T-helper 1 cell (primary cell): ENCODE measurements at places on chromosomes 2 and 18.

DNA sequence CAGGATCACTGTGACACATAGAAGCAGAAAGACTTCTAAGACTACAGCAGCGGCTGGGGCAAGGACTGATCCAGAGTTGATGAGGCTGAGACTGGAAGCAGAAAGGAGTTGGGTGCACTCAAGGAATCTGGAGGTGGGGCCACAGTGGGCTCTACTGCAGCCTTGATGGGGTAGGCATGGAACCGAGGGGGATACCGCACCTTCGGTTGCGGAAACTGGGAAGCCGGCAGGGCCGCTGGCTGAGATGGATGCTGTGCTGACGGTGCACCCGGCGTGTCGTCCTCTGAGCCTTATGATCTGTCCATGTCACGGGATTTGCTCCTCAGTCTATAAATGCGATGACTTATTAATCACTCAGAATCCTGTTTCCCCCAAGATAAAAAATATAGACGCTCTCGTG lies 473.5 kb upstream of the MYT1L start:
- DNase-seq: no peak

GRCh38 chr2:67389286-67389685 lies 7.8 kb upstream of the ETAA1 start:
- DNase-seq: no peak

DNA sequence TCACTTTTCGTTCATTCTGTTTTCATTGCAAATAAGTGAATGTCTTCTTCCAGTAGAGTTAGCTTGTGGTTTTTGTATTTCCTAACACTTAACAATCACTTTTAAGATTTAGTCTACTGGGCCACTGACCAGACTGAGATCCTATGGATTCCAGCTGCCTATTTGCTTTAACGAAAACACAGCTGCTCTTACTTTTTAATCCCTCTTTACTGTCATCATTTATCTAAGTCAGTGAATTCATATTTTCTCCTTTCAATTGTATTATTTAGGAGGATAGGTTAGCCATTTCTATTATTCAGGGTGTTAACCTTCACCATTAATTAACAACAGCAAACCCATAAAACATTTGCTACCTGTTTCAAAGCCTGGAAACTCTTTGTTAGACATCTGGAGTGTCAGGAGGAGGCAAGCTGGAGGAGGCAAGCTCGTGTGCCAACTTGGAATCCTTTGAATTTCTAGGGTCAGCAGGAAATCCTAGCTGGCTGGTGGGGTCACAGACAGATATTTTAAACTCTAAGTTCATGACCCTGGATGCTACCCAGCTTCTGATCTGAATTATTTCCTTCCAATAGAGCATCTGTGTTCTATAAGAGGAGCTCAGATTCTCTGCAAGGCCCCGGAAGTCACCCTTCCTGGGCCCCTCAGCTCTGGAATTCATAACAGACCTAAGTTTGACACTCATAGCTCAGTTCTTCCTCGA lies 385.3 kb downstream of the RBM43 start:
- DNase-seq: no peak

DNA sequence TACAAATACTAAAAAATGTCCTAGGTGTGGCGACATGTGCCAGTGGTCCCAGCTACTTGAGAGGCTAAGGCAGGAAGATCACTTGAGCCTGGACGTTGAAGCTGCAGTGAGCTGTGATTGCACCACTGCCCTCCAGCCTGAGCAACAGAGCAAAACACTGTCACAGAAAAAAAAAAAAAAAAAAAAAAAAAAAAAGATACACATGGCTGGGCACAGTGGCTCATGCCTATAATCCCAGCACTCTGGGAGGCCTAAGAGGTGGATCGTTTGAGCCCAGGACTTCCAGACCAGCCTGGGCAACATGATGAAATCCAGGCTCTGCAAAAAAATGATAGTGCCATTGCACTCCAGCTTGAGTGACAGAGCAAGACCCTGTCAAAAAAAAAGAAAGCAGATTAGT lies 13.7 kb downstream of the KANSL1L start:
- DNase-seq: no peak

- no peak for DNase-seq
Measured at GRCh38 chr2:3728104-3729054, 25.0 kb downstream of the DCDC2C start.

DNA sequence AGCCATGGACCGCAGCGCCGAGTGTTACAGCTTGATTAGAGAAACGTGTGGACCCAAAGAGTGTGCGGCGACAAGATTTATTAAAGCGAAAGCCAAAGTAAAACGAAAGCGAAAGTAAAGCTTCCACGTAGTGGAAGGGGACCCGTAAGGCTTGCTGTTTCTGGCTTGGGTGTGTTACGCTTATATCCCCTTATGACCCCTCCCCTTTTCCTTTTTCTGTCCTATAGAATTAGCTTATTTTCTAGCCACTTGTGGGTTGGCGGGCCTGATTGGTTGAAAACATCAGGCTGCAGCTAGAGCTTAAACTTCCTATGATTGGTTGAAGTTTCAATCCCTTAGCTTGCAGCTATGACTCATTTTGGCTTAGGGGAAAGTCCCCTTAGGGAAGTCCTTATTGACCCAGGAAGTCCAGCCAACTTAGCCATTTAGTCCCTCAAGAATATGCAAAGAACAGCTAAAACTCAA lies 969.7 kb downstream of the DCDC2C start:
- no peak for DNase-seq

DNA sequence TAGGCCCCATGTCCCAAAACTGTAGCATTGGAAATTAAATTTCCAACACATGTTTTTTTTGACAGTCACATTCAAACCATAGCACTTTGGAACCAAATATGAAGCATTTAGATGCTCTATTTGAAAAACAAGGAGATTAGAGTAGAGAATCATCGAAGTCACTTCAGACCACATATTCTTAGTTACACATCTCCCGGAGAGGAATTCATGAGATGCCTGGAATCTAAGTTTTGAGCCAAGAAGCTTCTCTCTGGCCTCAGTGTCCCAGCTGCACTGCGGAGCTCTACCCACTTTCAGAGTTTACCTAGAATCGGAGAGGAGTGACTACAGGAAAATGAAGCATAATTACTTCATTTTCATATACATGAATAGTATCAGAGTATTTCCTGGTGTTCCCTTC lies 385.9 kb downstream of the TNS1 start:
- DNase-seq: no peak

GRCh38 chr18:80225685-80226084 lies 21.6 kb downstream of the PARD6G start:
- DNase-seq: no peak

GRCh38 chr2:233101141-233101540 lies 41.0 kb downstream of the INPP5D start:
- DNase-seq: no peak
